Stimulated activated CD4-positive, alpha-beta T cell treated with anti-CD3 and anti-CD28 coated beads, Interleukin-1b, Interleukin-23, amount 100 ng/mL, for 4 hours (primary cell): ENCODE measurements at places on chromosomes 7 and 10.

DNA sequence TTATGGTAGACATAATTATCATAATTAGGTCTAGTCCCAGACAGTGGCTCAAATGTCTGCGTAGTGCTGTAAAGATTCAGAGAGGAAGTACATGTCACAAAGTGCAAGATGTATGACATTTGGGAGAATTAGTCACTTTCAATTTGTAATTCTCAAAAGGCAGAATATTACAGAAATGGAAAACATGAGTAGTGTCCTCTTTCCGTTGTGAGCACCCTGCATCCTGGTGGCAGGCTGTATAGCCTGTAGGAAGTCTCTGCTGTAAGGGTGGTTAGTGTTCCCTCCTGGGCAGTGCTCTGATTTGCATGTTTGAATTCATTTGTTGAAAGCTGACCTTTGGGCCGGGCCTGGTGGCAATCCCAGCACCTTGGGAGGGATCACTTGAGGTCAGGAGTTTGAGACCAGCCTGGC lies 17.0 kb downstream of the CDK14 start:
- no peak for DNase-seq

DNA sequence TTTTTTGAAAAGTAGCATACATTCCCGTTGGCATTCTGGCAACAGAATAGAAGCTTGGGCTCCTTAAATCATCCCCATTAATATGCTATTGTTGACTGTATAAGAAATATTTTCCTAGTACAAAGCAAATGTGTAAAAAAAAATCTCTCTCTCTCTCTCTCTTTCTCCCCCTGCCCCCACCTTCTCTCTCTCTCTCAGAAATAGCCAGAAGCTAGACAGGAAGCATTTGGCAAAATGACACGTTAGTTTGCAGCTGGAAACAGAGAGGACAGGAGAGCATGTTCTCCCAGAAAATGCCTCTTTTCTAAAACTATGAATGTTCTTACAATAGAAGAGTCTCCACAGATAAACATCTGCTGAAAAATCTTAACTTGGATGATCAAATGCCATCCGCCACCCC lies 59.6 kb upstream of the AKR1E2 start:
- DNase-seq = no peak

- DNase-seq = no peak
Measured at GRCh38 chr7:78448911-78449310, 650.3 kb downstream of the PHTF2 start.

- DNase-seq = no peak
Measured at GRCh38 chr7:37590824-37591223, 92.7 kb upstream of the GPR141 start.

DNA sequence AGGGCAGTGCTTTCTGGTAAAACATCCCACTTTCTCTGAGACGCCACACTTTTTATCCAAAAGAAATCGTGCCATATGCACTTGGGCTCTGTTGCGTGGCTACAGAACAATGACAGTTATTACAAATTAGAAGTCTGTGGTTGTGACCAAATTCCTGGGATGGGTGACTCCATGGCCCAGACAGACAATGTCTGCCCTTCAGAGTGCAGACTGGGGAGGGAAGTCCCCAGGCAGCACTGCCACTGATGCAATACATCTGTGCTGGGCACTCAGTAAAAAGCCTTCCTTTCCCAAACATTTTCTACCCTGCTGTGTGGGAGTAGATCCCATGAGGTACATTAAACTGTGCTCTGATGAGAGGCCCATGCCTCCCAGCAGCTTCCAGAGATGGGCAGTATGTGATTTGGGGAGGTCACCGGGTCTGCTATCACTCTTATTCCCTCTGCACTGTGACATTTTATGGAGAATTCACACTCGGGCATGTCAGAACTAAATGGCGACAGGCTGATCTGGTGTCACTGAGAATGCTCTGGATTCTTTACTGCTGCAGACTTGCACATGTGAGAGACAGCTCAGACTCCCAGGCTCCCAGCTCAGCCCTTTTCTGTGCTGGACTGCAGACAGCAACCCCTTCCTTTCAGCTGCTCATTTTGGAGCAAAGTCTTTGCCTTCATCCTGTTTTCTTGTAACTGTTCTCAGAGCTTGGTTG lies 243.5 kb upstream of the ZNF32 start:
- DNase-seq = no peak

DNA sequence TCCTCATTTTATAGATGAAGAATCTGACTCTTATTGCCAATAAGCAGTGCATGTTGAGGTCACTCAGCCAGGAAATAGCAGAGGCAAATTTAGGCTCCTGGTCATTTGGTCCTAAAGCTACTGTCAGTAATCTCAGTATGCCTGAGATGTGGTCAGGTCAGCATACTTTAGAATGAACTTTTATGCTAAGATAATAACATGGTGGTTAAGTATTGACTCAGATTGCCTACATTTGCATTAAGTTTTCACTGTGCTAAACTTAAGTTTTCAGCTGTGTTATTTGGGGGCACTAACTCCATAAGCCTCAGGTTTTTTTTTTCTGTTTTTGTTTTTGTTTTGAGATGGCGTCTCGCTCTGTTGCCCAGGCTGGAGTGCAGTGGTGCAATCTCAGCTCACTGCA lies 35.9 kb upstream of the CCSER2 start:
- no peak for DNase-seq

DNA sequence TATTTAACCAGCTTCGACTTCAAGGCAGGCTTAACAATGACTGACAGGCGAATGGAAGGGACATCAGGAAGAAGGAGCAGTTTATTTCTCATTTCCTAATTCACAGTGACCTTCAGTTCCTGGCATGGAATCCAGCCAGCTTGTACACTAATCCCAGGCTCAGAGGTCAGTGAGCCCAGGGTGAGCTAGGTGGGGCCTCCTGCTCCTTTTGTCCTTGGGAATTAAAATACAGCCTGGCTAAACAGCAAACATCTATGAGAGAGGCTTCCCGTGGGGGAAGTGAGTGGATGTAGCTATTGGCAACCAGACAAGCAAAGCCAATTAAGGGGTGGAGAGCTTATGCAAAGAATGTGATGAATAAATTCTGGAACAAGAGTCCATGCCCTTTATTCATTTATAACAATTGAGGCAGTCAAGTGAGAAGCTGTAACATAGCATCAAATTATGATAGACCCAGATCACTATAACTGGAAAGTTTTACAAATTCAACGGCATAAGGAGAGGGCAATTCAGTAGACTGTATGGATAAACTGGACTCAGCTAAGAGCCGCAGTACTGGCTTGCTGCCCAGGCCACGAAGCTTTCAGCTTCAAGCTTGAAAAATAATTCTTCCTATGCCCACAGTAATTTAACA lies 57.1 kb downstream of the STK17A start:
- no peak for DNase-seq

- DNase-seq = no peak
Measured at GRCh38 chr10:113379091-113379490, 173.8 kb upstream of the HABP2 start.

GRCh38 chr7:76049295-76049694 lies 1.4 kb downstream of the MDH2 start:
- no peak for DNase-seq

GRCh38 chr10:129416956-129417765 lies 49.9 kb upstream of the MGMT start:
- no peak for DNase-seq

DNA sequence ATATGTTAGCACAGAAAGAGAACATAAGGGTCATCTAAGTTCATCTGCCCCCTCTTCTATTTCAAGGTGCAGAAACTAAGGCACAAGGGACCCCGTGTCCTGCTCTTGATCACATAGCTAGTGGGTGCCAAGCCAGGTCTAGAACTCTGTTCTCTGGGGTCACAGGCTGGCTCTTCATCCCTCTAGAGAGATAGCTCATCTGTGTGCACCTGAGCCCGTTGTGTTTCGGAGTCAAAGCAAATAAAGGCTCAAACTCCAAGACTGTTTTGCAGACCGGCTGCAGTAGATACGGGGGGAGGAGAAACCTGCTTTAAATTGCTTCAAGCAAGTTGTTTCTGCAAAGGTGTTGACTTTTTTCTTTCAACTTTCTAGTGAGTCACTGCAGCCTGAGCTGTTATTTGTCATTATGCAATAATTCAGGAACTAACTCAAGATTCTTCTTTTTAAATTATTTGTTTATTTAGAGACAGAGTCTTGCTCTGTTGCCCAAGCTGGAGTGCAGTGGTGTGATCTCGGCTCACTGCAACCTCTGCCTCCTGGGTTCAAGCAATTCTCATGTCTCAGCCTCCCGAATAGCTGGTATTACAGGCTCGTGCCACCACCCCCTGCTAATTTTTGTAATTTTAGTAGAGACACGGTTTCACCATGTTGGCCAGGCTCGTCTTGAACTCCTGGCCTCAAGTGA lies 6.5 kb downstream of the BLVRA start:
- no peak for DNase-seq

- DNase-seq = peak; percentile 12
Measured at GRCh38 chr7:106071356-106071998, 40.6 kb downstream of the SYPL1 start.

DNA sequence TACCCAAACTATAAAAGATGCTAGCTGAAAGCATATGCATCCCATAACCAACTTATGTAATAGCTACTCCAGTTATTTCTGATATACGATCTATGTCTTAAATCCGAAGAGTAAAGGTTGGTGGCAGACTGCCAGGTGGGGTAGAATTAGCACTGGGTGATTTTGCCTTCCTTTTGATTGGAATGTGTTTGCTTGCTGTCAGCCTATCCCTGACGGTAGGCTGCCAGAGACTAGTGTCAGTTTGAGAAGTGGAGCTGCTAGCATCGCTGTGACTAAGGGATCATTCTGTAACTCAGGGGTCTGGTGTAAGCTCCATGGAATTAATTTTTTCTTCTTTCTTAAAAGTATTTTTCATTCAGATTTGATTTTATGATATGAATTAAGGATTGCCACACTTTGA lies 9.5 kb upstream of the SEM1 start:
- no peak for DNase-seq

GRCh38 chr7:92873776-92874175 lies 37.4 kb upstream of the CDK6 start:
- no peak for DNase-seq

DNA sequence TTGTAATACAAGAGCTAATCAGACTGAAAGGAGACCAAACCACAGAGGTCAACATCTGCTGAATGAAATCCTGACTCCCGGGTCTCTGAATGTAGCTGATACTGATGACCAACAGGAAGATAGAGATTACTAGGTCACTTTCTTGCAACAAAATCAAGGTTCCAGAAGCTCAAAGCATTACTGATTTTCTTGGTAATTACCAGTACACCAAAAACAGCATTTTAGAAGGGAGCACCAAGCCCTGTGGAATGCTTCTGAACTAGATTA lies 177.7 kb downstream of the SLC25A13 start:
- no peak for DNase-seq

DNA sequence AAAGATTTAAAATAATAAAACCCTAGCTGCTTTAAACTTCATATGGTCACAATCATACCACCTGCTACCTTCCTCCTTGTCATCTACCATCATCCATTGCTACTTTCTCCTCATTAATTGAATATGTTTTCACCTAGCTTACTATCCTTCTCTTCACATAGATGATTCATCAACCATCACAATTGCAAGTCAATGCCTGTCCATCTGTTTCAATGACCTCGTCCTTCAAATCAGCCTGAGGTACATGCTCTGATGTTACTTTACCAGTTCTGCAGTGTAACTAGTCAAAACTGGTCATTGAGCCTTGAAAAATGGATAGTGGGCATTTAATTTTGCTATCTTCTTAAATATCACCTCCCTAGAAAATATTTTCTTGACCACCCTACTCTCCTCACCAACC lies 164.7 kb downstream of the SEMA3E start:
- no peak for DNase-seq

GRCh38 chr10:42149722-42150427 lies 488.5 kb downstream of the ZNF33B start:
- no peak for DNase-seq

DNA sequence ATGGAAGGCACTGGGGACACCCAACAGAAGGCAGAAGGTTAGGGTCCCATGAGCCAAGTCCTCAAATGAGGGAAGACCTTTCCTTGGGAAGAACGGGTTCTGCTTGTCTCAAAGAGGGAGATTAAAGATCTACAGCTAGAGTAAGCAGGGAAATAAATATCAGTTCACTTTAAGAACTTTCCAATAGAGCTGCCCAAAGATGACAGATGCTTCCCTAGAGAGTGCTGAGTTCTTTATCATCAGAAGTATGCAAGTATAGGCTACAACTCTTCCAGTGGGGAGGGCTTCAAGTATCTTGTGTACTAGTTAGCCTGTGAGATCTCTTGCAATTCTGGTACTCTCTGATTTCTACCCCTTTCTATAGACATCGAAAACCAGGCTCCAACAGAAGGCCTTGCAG lies 39.4 kb downstream of the EMX2 start:
- no peak for DNase-seq

DNA sequence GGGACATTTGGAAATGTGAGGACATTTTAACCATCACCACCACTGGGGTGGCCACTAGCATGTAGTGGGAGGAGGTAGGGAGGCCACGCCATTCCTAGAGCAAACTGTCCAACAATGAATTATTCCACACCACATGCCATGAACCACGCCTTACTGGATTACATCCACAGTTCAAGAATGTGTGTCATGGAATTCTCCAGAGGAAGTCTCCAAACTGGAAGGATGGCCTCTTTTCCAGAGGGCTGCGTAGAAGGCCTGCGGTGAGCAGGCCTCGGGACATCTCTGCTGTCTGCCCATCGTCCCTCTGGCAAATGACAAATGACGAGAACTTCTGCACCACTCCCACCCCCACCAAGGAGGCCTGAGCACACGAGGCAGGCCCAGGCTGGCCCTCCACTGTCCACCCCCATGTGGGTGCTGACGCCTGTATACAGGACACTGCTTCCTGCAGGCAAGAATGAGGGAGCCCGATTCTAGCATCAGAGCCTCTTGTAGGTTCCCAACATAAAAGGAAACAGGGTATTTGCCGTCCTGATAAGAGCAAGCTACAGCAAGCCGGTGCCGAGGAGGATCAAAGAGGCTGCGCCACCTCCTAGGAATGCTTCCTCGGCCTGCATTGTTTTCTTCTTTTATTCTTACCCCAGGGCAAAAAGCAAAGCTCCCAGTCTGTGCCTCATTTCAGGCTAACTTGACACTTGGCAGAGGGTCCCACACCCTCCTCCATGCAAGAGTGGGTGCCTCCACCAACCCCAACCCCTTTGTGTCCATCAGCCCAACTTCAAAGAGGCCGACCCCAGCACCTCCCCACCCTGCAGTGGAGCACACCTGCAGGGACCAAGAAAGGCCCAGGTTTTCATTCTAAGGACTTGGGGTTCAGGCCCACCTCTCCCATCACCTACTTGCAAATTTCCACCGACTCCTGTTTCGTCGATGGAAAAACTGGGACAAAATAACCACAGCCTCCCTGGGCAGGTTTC lies 23.9 kb downstream of the TNS3 start:
- no peak for DNase-seq

GRCh38 chr7:70539617-70540016 lies 592.3 kb upstream of the GALNT17 start:
- no peak for DNase-seq

- DNase-seq = no peak
Measured at GRCh38 chr7:71784180-71784579, 628.0 kb downstream of the CALN1 start.

DNA sequence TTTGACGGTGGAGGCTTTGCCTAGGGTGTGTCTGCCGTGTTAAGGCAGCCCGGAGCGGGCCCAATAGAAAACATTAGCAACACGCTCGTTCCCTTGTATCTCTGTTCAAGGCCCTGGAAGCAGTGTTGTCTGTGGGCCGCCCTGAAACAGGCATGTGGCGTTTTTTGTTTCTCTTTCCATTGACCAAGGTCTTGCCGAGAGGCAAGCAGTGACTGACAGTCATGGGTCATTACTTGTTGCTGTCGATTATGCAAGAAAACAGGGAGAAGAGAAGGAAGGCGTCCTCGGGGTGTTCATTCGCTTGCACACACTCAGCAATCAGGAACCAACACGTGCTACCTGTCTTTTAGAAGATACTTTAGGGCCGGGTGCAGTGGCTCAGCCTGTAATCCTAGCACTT lies 92.5 kb downstream of the EZH2 start:
- no peak for DNase-seq
